ENCODE measurements at places on chromosomes 11 and 22. TPM values are rescaled to one million over a fixed set of nuclear protein-coding genes. Genes with fewer than 3 reads are reported as not detected.

The CASTOR1 gene
- 2.1 TPM for total RNA-seq

The RASSF10 gene
- total RNA-seq: 0.36 TPM

The TMEM86A gene
- 5.8 TPM for total RNA-seq

The ISX gene
- total RNA-seq: not detected

The CHKA gene
- 32.6 TPM for total RNA-seq

The OR5A1 gene
- total RNA-seq: not detected

The OR52I2 gene
- not detected for total RNA-seq

The OR4D11 gene
- not detected for total RNA-seq

The CCDC87 gene
- total RNA-seq: 0.43 TPM

The KDM4E gene
- total RNA-seq: not detected

The OR5P2 gene
- total RNA-seq: not detected

The SELENOH gene
- total RNA-seq: 116 TPM

DNA sequence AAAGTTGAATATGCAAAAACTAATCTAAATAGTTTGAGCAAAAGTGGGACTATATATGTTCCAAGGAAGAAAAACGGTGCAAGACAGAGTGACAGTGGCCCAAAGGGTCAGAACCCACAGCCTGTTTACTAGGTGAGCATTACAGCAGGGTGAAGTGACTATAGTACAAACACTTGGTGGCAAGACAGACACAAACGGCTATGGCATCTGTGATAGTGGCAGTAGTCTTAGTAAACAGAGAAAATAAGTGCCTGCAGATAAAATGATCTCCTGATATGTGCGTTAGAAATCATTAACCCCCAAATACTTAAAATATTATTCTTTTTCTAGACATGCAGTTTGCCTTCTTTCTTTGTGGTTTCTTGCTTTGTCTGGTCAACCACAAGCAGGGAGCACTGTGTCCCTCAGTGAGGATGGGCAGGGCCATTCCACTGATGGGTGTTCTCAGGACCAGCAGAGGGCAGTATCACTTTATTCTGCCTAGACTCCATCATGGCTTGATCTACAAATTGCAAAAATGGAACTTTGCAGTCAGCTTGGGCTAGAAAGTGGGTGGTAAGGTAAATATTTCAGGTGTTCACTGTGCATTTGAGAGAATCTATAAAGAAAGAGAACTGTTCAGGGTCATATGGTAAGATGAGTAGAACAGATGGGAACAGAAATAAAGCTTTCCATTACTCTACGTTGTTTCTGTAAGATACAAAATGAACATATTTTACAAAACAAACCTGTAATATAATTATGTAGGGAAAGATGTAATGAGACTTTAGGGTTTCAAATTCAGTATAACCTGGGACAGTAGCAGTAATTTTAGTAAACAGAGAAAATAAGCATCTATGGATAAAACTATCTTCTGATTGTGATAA is 198.2 kb downstream of the SWAP70 start:
- DNase-seq: peak; percentile 70

DNA sequence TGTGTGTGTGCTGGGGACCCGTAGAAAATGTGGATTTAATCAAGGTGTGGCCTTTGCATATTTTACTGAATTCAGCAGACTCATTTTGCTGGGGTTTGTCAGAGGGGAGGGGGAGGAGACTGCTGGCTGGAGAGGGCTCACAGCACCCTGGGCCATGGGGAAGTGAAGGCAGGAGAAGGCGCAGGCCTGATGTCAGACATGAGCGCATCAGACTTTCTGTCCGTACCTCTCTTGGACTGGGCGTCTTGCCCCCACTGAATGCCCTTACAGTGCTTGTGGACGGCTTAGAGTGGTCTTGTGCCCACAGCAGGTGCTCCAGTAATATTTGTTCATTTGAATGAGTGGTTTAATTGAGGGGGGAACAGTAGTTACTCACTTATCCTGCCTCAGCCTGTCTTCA is 75.2 kb downstream of the TEAD1 start:
- no peak for DNase-seq

DNA sequence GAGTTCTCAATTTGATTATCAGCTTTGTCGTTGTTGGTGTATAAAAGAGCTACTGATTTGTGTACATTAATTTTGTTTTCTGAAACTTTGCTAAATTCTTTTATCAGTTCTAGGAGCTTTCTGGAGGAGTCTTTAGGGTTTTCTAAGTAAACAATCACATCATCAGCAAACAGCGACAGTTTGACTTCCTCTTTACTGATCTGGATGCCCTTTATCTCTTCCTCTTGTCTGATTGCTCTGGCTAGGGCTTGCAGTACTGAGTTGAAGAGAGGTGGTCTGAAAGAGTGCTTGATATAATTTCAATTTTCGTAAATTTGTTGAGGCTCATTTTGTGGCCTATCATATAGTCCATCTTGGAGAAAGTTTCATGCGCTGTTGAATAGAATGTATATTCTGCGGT is 213.0 kb downstream of the DLG2 start:
- no peak for DNase-seq

DNA sequence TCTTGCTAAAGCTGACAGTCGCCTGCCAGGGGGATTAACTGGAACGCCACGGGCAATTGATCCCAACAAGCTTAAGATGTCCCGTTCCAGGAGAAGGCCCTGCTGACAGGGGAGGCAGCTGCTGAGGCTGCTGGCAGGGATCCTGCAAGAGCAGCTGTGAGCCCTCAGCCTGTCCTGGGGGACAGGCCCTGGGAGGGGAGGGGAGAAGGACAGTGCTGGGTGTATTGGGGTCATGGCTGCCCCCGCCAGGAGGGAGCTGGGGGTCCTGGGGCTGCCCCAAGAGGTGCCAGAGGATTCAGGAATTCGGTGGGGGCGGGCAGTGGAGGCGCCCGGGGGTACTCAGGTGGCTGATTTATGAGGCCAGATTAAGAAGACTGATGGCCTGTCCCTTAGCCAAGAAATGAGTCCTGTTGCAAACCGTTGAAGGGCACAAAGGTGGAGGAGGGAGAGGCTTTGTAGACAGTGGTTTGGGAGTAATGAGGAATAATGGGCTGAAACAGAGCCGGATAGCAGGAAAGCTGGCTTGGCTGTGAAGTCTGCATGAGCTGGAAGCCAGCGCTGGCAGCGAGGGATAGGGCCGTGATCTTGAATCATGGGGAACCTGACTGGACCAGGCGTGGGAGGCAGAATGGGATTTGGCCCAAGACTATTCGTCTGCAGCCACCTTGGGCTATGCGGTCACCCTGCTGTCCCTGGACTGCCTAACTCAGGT is 133.5 kb downstream of the CACNA1I start:
- peak; percentile 88 for DNase-seq

DNA sequence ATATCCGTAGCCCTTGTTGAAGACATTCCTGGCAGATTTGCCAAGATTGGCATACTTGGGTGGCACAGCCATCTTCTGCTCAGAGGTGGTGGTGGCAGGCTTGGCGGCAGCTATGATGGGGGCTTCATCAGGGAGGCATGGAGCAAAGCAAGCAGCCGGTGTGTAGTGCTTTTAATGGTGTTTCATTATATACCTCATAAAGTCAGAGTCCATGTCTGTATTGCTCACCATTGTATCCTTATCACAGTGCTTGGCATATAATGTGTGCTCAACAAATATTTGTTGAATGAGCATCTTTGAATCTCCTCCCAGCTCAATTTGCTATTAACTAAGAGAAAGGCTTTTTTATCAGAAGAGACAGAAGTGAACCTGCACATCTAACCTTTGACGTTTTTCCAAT is 7.8 kb upstream of the DNHD1 start:
- no peak for DNase-seq

GRCh38 chr11:72577271-72577721 is 96.9 kb downstream of the PDE2A start:
- no peak for DNase-seq

- DNase-seq: peak; percentile 96
Measured at GRCh38 chr11:17714356-17714854, 5.0 kb upstream of the MYOD1 start.

GRCh38 chr22:20918663-20919218 is 1.5 kb downstream of the CRKL start:
- peak; percentile 17 for DNase-seq

- DNase-seq: no peak
Measured at GRCh38 chr11:35173616-35174566, 34.9 kb downstream of the CD44 start.

DNA sequence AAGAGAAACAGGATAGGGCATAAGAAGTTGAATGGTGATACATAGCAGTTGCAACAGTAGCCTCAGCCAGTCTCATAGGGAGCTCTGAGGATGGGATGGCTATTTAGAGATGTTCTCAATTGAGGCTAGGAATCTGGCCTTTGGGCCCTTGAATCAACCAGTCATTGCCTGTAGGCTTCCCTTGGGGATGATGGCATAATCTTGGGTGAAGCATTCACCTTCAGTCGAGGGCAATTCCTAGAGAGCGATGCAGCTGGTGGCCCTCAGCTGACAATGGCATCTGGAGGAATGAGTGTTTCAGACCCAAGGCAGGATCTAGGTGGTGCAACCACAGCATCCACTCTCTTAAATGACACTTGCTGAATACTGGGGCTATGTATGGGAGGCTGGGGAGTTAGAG is 61.0 kb downstream of the CCDC81 start:
- no peak for DNase-seq

DNA sequence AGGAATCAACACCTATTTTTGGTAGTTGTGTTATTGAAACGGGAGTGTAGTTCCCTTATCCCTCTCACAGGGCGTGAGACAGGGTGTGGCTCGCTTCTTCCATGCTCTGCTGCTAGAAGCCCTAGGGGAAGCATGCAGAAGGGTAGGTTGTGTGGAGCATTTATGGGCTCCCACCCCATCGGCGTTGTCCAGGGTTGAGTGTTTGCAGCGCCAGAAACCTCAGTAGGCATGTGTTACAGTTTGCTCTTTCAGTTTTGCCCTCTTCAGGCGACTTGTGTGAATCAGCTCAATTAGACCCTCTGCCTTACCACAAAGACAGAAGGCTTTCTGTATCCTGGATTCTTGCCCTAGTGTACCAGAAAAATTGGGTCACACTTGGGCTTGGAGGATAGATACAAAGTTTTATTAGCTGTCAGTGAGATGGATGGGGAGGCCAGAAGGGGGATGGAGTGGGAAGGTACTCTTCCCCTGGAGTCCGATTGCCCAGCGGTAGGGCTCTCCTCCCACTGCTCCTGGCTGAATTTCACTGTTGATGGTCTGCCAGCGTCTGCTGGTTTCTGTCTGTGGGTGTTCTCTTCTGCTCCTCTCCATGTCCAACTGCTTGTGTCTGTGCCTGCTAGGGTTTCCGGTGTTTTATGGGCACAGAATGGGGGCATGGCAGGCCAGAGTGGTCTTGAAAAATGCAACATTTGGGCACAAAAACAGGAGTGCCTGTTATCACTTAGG is 358.3 kb upstream of the CTSC start:
- no peak for DNase-seq

GRCh38 chr11:95088946-95089619 is 563 bp upstream of the ENDOD1 start:
- DNase-seq: no peak

DNA sequence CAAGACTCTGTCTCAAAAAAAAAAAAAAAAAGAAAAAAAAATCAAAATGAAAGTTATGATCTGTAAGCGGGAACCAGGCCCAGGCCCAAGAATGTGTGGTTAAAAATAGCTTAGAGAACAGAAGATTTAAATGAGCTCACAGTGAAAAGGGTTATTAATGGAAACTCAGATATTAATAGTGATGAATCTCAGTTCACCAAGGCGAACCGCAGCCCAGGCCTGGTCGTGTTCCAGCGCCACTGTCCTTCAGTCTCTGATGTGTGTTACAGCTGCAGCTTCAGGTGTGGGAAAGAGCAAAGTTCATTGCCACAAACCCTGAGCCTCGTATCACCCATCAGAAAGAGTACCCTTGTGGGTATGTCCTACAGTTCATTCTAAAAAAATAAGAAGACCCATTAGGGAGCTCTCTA is 107.1 kb downstream of the GAB2 start:
- DNase-seq: no peak

DNA sequence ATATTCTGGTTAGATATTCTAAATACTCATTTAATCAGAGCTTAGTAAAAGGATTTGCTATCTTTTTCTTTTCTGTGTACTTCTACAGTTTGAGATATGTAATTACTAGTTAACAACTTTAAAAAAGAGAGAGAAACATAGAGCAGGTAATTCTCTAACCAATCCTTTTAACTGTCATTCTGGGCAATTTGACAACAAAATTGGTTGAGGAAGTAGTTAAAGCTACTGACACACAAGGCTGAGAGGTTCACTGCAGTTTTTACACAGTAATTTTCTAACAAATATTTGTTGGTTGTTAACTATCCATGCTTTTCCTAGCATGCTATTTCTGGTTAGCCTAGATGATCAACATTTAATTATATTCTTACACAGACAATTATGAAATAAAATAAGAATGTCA is 3.6 kb downstream of the SOX6 start:
- no peak for DNase-seq

DNA sequence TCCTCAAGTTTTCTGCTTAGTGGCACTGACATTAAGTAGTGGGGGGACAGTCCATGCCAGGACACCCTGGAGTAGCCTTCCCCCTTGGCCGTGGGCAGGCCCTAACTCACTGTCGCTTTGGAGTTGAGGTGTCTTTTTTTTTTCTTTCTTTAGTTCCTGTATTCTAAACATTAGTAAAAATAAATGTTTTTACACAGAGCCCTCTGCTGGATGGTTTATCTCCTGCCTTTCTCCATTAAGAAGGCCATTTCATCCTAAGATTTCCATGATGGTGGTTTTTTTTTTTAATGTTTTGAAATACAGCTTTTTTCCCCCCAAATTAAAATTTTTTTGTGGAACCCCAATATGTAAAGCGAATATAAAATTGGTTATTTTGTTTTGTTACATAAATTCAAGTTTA is 1.8 kb upstream of the TIGD3 start:
- no peak for DNase-seq

GRCh38 chr11:29328961-29329441 is 687.8 kb downstream of the KCNA4 start:
- peak; percentile 50 for DNase-seq

- no peak for DNase-seq
Measured at GRCh38 chr22:44583061-44583760, 85.2 kb upstream of the RTL6 start.
